ENCODE measurements at places on chromosomes 12 and 14.

DNA sequence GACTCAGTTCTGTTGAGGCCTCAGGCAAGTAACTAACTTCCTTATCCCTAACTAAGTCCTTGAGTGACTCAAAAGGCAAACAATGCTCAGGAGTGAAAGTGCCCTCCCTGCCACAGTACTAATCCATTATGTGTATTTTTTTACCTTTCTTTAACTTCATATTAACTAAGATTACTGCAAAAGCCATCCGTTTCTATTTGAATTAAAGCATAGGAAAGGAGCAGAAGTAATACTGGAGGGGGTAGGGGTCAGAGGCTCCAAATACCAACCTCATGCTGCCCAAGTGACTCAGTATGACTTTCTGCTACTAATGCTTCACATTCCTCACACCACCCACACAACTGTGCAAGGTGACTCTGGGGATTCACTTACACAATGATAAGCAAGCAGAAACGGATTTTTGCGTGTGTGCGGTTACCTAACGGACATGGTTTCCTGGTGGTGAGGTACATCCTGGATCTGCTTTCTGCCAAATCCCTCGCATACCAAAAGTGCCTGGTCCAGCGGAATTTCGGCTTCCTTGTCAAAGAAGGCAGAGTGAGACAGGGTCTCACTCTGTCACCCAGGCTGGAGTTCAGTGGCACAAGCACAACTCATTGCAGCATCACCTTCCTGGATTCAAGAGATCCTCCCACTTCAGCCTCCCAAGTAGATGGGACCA, 25.1 kb downstream of the MOK start:
- DNase-seq, result no peak

DNA sequence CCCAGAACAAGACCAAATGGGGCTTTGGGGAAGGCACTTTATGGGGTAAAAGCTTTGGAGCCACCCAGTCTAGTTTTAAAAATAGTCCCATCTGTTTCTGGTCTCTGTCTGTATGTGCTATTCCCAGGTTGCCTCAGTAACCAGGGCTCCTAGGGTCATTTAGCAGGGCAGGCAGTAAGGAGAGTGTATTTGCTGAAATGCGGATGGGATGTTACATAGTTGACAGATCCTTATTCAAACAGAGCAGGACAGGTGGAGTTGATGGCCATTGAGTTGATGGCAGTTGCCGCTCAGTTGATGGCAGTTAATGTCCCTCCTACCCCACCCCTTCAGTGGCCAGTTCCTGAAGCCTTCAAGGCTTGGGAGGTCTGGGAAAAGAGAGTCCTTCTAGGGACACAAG, 4.6 kb downstream of the ZC3H10 start:
- no peak for DNase-seq

- DNase-seq, result no peak
These were observed 55.2 kb downstream of the CCDC92 start for GRCh38 chr12:123917337-123917850.

DNA sequence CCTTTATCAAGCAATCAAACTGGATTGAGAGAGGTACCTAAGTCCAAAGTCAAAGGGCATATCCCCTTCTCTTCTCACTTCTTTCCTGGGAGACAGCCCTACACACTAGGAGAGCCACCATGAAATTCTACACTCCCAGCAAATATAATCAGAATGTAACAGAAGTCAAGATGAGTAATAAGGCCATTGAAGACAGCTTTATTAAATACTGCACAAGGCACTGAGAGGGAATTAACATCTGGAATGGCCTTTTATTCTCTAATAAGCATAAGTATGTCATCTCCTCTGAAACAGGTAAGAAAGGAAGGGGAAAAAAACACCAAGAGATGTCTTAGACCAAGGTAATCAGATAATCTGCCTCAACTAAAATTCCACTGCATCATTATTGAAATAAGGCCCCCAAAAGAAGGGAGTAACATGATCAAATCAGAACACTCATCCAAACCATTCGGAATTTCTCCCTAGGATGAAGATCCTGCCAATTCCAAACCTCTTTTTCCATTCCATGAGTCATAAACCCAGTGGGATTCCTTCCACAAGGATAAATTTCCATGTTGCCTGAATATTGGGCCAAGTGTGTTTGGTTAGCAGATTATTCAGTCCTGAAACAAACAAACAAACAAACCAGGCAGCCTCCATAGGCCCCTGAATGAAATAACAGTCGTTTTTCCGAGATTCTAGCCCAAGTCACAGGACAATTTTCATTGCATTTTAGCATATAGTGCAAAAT, 19.9 kb downstream of the SLC35F4 start:
- no peak for DNase-seq

DNA sequence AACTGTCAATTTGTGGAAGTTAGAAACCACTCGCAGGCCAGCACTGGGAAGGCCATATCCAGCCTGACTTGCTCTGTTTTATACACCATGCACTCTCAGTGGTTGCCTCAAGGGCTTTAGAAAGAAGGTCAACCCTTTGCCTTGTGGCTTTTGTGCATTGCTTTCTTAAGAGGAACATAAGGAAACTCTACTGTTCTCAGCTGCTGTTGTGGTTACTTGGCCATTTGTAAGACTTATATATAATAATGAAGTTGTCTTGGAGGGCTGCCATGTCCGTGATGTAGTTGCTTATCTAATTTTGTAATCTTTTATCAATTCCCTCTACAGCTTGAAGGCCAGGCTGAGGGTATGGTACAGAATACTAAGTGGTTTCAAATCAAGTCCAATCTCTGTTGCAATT, 637.8 kb downstream of the DIO2 start:
- no peak for DNase-seq

DNA sequence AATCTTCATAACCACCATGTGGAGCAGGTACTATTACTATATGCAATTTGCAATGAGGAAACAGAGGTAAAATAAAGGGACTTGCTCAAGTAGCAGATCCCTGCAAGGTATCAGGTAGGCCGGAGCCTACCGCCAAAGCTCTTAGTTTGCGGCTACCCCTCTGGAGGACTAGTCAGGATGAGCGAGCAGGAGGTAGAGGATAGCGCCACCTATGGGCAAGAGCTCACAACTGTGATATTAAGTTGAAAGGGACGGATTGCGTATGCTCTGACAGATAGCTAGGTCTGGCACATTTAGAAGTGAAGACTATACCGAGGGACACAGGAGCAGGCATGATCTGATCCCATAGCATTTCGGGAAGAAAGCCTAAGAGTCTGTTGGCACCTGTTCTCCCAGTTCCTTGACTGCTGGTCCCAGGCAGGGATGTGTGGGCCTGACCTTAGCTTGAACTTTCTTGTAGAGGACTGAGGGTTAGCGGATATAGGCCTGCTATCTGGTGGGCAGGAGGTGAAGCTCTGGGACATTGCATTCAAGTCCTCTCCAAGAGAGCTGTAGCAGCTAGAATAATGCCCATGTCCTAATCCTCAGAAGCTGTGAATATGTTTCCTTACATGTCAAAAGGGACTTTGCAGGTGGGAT, 48.0 kb downstream of the SLC17A8 start:
- no peak for DNase-seq

GRCh38 chr14:99803803-99804202, 10.6 kb downstream of the EML1 start:
- DNase-seq, result no peak

DNA sequence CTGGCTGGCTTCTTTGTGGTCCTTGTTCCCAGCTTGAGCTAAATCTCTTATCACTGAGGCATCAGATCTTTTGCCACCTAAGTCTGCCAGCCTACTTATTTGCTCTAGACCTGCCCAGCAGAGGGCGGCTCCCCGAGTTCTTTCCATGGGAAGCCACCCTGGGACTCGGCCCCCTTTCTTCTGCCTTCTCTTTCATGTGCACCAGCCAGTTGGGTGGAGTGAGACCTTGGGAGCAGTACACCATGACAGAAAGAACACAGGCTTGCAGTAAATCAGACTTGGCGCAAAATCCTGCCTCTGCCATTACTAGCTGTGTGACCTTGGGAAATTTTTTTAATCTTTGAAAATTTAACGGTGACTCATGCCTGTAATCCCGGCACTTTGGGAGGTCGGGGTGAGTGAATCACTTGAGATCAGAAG, 7.4 kb downstream of the SMAGP start:
- no peak for DNase-seq
